ENCODE measurements at places on chromosomes 5 and 9.

- no peak for DNase-seq
These were observed 33.1 kb downstream of the FABP6 start for GRCh38 chr5:160262151-160263074.

DNA sequence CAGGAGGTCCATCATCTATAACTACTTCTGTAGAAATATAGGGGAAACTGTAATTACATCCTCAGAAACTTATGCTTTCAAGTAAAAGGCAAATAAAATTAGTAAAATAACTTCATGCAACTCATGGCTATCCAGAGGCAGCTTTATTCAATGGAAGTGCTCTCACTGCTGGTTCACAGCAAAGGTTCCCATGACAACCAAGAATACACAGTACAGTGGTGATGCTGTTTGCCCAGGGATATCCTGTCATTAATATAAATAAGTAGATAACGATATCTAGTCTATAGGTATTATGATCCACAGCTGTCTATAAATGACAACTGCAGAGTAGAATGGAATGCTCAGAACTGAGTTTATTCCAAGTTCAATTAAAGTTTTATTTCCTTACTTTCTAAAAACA, 390.3 kb downstream of the PDE4D start:
- DNase-seq, result no peak

- no peak for DNase-seq
These were observed 120.4 kb downstream of the C9orf152 start for GRCh38 chr9:110087605-110088004.

DNA sequence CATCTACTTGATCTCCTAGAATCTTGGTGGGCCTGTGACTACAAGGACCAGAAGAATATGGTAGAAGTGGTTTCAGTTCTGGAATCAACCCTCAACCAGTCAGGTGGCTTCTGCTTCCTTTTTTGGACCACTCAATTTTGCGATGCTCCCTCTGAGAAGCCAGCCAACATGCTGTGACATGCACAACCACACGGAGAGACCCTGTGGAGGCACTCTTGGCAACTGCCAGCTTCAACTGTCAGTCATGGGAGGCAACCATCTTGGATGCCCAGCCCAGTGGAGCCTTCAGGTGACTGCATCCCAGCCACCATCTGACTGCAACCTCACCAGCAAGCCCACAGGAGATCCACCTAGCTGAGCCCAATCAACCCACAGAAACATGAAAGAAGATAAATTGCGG, 137.3 kb downstream of the FAM114A2 start:
- no peak for DNase-seq

GRCh38 chr5:67997892-67998457, 217.6 kb upstream of the PIK3R1 start:
- no peak for DNase-seq

DNA sequence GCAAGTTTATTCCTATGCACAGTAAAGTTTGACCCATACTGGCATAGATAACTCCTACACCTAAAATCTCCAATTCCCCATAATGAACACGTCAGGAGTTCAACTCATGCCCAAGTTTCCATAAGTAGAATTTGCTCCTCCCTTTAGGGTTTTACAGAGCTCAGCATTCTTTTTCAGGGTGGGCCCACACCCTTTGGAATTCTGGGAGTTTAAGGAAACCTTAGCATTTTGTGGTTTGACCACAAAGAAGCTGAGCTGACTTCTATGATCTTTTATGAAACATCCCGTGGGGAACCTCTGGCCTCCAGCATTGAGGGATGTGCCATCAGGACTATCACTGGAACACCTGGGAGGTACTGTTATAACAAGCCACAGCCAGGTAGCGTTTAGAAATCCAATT, 220.6 kb upstream of the MAP3K1 start:
- no peak for DNase-seq

- no peak for DNase-seq
These were observed 775.4 kb downstream of the SEMA5A start for GRCh38 chr5:8770431-8770830.

GRCh38 chr5:43530648-43531047, 15.7 kb upstream of the C5orf34 start:
- DNase-seq, result no peak

- DNase-seq, result no peak
These were observed 63.1 kb downstream of the C7 start for GRCh38 chr5:40972434-40972833.

DNA sequence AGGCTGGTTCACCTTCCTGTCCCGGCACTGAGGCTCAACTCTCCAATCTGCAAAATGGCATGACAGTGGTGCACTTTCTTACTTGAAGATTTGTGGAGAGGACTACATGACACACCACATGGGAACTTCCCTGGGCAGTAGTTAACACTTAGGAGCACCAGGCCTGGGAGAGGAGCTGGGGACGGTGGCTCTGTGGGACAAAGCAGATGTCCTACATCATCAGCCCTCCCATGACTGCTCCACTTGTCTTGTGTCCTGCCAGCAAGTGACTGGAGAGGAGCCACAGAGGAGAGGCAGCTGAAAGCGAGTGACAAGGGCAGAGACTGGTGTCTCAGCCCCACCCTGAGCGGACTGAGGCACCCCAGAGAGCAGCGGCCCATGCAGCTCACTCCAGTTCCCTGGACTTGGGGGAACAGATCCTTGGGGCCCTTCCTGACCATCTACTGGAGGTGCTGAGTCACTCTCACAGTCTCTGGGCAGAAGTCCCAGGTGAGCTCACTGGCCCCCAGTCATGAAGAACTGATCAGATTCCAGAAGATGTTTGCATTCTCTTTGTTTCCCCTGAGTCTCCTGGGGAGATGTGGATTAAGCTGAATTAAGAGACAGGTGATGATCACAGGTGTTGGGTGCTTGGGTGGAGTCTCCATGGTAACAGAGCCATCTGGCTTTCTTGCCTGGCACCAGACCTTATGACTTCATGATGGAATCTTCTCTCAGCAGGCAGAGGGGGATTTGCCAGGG, 13.2 kb upstream of the SLC25A48 start:
- no peak for DNase-seq
